Tibial artery (tissue), 4 donors: ENCODE measurements at places on chromosomes 4 and X.

DNA sequence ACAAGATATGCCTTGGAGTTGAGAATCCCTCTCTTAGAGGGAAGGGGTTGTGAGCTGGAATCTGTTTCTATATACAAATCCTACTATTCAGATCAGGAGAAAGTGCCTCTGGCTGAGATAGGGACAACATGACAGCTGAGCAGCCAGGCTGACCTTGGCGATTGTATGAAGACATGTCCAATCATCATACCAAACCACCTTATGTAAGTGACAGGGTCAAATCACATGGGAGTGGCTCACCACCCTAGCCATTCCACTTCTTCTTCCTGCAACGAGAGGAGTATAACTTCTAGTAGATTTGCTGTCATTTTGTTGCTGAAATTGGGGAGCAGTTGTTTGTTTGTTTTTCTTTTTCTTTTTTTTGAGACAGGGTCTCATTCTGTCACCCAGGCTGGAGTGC, 48.3 kb upstream of the TMEM150C start:
- DNase-seq = no peak

DNA sequence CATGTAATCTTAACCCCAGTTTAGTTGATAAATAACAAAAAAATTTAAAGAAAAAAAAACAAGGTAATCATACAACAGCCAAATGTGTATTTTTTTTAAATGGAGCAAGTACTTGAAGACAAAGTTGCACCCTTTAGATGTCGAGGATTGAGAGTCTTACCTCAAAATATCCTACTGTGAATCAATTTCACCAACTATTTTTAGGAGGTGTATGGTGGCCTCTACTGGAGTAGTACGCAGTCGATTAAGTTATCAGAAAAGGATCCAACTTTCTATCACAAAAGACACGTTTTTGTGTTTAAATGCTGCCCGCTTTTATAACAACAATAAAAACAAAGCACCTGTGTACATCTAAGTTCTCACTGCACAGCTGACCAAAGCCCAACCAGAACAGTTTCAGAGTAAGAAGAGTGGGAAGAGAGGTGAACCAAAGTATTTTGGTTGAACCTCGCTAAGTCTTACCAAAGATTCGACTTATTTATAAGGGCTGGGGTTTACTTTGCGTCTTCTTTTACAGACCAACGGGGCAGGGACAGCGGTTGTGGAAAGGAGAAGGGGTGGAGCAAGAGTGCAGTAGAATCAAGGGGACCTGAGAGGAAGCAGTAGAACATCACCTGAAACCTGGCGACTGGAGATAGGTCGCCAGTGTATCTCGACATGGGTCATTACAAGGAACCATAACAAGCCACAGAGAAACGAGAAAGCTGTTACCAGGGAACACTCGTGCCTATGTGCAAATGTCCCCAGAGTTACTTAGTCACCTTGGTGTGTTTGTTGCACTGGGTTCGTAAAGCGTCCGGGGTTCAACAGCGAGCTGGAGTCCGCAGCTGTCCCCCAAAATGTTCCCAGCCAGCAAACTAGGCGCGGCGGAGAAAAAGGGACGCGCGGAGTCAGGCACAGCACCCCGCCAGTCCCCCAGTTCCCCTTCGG, 1.1 kb downstream of the RPS6KA6 start:
- no peak for DNase-seq

DNA sequence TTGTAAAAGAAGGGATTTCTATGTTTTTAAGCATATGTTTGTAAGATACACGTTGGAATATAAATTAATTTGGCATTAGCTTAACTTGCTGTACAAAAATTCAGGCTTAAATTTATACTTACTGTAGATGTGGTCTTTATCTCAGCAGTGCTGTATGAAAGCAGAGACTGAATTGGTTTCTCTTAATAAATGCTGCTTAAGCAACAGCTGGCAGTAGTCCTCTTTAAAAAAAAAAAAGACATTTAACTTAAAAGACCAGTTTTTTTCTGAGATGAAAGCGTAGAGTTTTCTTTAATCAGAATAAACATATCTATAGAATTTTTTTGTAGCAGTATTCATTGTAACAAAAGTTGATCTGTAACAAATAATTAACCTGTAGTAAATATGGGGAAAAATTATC, 124.6 kb downstream of the RAP1GDS1 start:
- DNase-seq = no peak

DNA sequence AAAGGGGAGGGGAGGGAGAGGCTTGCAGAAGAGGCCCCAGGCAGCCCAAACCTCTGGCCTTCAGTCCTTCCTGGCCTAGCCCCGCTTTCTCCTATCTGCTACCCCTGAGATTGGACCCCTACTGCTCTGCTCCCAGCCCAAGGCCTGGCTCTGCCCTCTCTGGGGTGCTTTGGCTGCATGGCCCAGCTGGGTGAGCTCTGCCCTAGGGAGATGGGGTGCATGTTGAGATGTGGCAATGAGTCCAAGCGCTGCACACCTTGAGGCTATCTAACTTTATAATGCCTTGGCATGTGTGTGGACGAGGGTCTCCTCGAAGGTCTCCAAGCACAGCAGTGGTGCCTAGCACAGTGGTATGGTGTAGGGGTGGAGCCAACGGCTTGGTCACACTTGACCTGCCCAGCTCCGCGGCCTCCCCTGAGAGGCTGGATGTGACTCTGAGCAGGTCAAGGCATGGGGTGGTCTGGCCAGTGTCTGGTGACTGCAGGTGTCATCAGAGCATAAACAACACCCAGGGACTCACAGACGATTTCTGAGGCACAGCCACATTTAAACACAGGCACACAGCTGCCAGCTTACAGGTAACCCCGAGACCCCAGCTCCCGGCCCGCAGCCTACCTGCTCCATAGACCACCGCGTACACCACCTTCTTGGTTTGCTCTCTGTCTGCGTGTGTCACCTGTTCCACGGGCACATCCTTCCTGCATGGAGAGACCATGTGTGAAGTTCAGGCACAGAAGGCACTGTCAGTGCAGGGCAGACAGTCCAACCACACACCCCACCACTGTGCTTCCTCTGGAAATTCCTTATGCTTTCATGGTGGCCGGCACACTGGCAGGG, 36.3 kb downstream of the NAT8L start:
- no peak for DNase-seq

DNA sequence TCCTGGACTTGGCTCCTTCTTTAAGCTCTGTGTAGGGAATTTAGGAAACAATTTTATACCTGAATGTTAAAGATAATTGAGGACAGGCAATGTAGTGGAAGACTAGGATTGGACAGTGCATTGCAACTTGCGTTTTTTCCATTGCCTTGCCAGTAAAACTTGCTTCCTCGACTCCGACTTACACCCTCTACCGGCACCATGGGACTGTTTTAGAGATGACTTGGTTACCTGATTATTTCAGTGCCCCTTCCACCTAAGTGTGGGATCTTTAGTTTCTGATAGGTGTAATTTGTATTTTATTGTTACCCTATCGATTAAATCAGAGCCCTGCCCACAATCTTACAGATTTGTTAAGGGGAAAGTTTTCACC, 1.2 kb downstream of the PRPS1 start:
- DNase-seq = no peak

- DNase-seq = no peak
Measured at GRCh38 chr4:113385281-113385899, 335.9 kb downstream of the ANK2 start.

- no peak for DNase-seq
Measured at GRCh38 chr4:53489279-53489889, 101.9 kb downstream of the LNX1 start.

GRCh38 chr4:42398171-42398870, 1.0 kb downstream of the SHISA3 start:
- no peak for DNase-seq

DNA sequence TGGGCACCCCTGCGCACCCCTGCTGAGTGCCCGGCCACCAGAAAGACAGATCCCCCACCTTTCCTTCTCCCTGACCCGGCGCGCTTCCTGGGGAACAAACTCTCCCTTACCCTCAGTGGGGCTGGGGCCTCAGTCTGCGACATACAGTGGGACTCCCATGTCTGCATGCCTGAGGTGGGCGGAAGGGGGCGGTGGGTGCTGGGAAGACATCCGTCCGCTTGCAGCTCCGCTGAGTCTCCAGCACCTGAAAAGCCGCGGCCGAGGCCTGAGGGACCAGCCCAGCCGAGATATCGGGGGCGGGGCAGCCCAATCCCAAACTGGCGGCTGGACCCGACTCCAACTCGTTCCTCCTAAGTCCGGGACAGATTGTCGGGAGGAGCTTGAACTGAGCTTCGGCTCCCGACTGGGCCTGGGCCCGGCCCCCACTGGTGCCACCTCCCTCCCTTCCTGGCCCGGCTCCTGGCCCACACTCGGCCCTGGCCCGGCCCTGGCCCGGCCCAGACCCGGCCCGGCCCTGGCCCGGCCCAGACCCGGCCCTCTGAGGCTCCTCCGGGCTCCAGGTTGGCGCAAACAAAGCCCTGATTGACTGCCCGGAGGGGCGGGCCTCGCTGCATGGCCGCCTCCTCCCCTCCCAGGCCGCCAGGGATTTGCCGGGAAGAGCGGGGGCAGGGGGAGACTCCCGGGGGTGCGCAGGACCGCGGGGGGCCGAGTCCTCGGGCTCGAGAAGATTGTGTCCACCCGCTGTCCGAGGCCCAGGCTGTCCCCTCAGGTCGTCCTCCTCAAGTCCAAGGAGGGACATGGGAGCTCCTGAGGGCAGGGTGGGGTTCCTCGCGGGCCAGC, 877 bp upstream of the SLC16A2 start:
- peak; percentile 67 for DNase-seq

DNA sequence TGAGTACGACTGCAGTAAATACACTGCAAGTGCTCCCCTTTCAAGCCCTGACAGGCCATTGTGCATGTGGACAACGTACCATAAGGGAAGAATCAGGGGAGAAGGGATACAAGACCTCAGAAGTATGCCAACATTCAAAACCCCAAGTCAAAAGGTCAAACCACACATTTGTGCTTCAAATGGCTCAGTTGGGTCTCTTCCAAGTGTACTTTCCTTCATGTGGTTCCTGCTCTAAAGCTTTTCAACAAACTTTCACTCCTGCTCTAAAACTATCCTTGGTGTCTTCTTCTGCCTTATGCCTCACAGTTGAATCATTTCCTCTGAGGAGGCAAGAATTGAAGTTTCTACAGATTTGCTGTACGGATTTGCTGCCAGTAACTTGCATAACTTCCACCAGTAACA, 305.7 kb upstream of the SLIT2 start:
- DNase-seq = no peak
